ENCODE measurements at places on chromosomes 7 and 10.
A peak's percentile ranks its signal among the peaks of the same experiment; 100 is the strongest.

DNA sequence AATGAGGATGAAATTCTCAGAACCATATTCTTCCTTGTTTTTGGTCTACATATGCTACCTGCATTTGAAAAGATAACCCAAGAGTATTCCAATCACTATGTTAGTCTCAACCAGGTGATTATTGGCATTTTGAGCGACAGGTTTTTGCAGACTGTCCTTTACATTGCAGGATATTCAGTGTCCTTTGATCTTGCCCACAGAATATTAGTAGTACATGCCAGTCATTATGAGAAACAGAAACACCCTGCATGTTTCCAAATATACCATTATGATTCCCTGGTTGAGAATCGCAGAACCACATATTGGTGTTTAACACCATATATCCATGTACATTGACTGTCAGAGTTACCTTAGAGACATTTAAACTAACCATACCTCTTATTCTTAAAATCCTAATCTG is 30.6 kb downstream of the TMEM243 start:
- no peak for ATAC-seq

GRCh38 chr10:46084321-46085165 is 38.5 kb upstream of the MSMB start:
- ATAC-seq, result peak; percentile 47

DNA sequence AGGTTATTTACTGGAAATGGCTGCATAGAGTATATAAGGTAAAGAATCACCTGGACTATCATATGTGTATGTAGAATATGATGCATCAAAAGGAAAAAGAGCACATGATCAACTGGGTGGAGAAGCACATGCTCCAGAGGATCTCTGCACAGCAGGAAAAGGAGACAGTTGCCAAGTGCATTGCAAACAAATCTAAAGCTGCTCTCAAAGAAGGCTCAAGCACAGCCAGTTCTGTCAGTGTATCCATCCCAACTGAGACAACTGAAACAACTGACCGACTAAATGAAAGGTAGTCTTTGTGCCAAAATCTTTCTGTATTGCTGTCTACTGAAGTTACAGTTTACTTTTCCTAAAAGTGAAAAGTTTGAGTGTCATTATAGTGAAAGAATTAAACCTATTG is 83.2 kb upstream of the SGCE start:
- no peak for ATAC-seq

DNA sequence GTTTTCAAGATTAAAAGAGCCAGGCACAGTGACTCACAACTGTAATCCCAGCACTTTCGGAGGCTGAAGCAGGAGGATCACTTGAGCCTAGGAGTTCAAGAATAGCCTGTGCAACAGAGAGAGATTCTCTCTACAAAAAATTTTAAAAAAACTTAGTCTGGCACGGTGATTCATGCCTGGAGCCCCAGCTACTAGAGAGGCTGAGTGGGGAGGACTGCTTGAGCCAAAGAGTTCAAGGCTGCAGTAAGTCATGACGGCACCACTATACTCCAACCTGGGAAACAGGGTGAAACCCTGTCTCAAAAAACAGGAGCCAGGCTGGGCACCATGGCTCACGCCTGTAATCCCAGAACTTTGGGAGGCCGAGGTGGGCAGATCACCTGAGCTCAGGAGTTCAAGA is 86.6 kb upstream of the KCTD7 start:
- peak; percentile 6 for ATAC-seq

GRCh38 chr10:110208614-110209453 is 1.4 kb downstream of the MXI1 start:
- peak; percentile 45 for ATAC-seq

- peak; percentile 85 for ATAC-seq
These were observed 20.0 kb downstream of the LAMB1 start for GRCh38 chr7:107982918-107983389.

GRCh38 chr7:112021379-112022044 is 184.7 kb downstream of the DOCK4 start:
- ATAC-seq, result no peak

DNA sequence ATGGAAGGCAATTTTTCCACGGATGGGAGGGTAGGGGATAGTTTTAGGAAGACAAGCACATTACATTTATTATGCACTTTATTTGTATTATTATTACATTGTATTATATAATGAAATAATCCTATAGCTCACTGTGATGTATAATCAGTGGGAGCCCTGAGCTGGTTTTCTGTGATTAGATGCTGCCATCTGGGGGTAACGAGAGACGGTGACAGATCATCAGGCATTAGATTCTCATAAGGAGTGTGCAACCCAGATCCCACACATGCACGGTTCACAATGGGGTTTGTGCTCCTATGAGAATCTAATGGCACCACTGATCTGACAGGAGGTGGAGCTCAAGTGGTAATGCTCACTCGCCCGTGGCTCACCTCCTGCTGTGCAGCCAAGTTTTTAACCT is 103.9 kb upstream of the STK17A start:
- no peak for ATAC-seq

GRCh38 chr10:78041170-78042057 is 7.8 kb downstream of the RPS24 start:
- ATAC-seq, result no peak

DNA sequence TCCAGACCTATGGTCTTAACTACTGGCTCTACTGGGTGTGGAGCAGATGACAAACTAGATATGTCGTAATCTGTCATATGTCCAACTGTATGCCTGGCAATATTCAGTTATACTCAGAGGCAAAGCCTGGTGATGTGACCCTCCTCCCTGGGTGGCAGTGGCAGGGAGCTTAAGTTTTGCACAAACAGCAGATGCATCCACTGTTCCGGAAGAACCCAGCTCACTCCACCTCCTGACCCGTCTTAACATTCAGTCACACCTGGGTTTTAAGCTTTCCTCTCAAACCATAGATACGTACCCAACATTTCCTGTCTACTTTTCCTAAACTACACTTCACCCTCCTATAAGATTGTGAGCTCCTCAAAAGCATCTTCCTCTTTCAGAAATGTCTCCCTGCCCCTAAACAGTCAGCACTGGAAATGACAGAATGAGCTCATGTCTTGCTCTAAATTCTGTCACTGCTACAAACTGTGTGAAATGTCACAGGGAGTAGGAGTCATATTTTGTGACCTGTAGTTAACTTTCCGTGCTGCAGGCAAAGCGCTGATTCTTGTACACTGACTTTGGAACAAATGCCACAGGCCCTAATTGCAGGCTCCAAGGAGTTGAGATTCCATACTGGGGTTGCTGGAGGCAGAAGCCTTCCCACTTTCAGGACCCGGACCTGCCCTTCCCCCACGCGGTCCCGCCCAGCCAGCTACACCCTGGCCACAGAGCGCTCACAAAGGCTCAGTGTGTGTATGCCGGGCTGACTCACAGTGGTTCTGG is 23.9 kb downstream of the SCD start:
- peak; percentile 10 for ATAC-seq

GRCh38 chr10:9814285-9814864 is 1203.3 kb upstream of the CELF2 start:
- ATAC-seq, result no peak

DNA sequence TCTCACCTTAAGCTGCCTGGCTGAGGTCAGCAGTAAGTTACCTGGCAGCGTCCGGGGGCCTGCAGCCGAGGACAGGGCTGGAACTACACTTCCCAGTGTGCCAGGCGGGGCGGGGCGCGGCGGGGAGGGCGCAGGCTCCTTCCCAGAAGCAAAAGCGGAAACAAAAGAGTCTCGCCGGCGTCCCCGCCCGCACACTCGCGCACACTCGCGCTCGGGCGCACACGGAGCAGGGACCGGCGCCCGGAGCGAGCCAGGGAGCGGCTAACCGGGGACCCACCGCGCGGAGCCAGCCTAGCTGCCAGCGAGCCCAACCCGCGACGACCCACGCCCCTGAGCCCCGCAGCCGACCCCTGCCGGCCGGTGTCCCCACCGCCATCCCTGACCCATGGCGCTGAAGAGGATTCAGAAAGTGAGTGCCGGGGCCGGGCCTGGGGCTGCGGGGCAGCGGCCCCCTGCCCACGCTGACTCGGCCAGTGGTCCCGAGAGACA is at the start of gene UBE2D1:
Gene UBE2D1, plus strand, starts transcription at position 190 of the 489 bp plus-strand sequence. Its CDS starts 196 bp downstream, at position 386.
- peak; percentile 98 for ATAC-seq

- no peak for ATAC-seq
These were observed 42.0 kb upstream of the OIT3 start for GRCh38 chr10:72851509-72851908.

- no peak for ATAC-seq
These were observed 21.6 kb downstream of the LIPJ start for GRCh38 chr10:88608052-88608732.

DNA sequence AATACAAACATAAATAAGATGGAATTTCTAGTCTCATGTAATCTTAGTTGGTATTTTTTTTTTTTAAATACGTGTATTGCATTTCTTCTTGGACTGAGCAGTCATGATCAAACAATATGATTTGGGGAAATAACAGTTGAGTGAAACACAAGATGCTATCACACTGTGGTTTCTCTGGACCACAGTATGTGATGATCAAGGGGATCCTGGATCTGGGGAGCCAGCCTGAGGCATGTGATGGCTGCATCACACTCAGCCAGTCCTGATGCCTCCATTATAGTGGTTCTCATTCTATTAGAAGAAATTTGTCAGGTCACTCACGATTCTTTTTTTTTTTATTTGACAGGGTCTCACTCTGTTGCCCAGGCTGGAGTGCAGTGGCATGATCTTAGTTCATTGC is 495.9 kb upstream of the POT1 start:
- no peak for ATAC-seq

- no peak for ATAC-seq
These were observed 174.8 kb upstream of the PRPS1L1 start for GRCh38 chr7:18202315-18203045.

GRCh38 chr10:21518641-21519396 is 6.7 kb downstream of the SKIDA1 start:
- ATAC-seq, result peak; percentile 13

DNA sequence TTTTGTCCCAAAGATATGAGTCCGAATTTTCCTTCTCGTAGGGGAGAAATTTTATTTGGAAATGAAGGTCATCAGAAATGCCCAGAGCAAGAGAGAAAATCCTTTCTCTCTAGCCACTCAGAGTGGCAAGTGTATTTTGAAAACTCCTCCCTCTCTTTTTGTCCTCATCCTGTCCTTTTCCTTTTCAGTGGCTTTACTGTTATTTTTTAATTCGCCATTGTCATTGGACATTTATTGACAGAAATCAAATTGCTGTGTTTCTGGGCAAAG is 39.6 kb downstream of the TET1 start:
- peak; percentile 14 for ATAC-seq

GRCh38 chr7:155815332-155816191 is 3.3 kb upstream of the SHH start:
- peak; percentile 84 for ATAC-seq

DNA sequence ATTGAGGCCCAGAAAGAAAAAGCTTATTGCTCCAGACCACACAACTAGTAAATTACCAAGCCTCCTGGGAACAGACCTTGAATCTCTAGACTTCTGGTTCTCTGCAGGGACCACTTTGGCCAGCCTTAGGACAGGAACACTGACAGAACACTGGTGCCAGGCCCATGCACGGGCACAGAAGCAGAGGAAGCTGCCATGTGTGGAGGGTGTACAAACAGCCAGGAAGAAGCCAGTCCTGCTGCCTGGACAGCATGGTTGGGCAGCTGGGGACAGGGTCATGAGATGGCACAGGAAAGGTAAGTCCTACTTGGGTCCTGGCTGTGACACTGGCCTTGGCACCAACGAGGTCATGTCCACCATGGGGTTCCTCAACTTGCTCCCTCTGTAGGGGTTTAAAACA is 19.2 kb downstream of the MMRN2 start:
- ATAC-seq, result no peak

DNA sequence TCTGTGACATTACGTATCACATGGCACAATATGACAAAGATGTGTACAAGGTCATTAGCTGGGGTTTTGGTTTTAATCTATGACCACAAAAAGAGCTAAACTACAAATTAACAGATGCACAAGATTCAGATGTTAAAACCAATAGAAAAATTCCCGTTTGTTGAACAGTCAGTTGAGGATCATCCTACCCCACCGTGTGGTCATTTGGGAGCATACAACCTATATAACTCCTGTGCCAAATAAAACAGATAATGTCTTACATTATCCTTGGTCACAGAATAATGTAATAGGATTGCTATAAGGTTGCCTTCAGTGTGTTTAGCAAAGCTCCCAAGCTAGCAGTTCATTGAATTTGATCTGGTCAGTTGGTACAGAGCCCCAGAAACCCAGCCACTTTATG is 28.2 kb downstream of the ASNS start:
- peak; percentile 53 for ATAC-seq

DNA sequence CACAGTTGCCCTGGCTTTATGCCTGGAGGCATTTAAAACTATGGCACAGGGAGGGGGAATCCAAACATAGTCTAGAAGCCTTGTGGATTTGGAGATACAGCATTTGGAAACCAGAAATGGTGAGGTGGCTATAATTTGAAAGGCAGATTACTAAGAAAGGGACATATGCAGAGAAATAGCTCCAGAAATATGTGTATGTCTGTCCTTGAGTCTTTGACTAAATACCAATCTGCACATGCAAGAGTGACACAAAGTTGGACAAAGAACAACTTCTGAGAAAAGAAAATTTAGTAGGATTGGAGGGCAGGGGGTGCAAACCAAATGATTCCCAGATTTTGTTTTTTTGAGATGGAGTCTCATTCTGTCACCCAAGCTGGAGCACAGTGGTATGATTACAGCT is 229.6 kb downstream of the TMEM26 start:
- no peak for ATAC-seq

DNA sequence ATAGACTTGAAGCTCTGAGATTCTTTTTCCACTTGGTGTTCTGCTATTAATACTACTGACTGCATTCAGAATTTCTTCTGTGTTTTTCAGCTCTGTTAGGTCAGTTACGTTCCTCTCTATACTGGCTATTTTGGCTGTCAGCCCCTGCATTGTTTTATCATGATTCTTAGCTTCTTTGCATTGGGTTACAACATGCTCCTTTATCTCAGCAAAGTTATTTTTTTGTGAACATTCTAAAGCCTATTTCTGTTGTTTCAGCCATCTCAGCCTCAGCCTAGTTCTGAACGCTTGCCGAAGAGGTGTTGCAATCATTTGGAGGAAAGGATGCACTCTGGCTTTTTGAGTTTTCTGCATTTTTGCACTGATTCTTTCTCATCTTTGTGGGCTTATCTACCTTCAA is 201.5 kb upstream of the GNAI1 start:
- ATAC-seq, result no peak

- peak; percentile 60 for ATAC-seq
These were observed 12.0 kb downstream of the MTG1 start for GRCh38 chr10:133405844-133406527.

GRCh38 chr7:139182363-139182762 is 48.7 kb upstream of the UBN2 start:
- ATAC-seq, result no peak

GRCh38 chr7:110507832-110508231 is 583.1 kb upstream of the LRRN3 start:
- ATAC-seq, result no peak

GRCh38 chr7:47452295-47452694 is 129.6 kb downstream of the TNS3 start:
- ATAC-seq, result peak; percentile 53

All from SK-N-SH treated with all-trans-retinoic acid at 6 μM for 48 hours (cell line).